ENCODE measurements at places on chromosomes 6 and 20.

DNA sequence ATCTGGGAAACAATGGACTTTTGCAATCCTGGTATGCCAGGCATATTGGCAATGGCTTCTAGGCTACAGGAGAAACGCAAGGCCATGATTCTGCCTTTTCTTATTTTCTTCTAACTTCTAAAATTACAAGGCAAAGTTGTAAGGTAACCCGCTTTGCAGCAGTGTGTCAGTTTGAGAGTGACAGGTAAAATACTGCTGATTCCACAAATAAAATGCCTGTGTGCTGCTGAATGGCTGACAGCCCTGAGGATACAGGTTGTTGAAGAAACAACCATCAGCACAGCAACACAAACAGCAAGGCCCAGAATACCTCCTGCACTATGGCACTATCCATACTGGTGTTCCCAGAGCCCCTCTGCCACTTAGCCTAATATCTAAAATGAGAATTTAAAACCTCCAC lies 37.1 kb downstream of the SLC17A1 start:
- DNase-seq, result no peak

- DNase-seq, result no peak
These were observed 470.0 kb downstream of the NKAIN2 start for GRCh38 chr6:124273701-124274100.

- DNase-seq, result no peak
These were observed 3.3 kb downstream of the ENTPD6 start for GRCh38 chr20:25198663-25199383.

- no peak for DNase-seq
These were observed 78.5 kb upstream of the SIRPA start for GRCh38 chr20:1816384-1817381.

DNA sequence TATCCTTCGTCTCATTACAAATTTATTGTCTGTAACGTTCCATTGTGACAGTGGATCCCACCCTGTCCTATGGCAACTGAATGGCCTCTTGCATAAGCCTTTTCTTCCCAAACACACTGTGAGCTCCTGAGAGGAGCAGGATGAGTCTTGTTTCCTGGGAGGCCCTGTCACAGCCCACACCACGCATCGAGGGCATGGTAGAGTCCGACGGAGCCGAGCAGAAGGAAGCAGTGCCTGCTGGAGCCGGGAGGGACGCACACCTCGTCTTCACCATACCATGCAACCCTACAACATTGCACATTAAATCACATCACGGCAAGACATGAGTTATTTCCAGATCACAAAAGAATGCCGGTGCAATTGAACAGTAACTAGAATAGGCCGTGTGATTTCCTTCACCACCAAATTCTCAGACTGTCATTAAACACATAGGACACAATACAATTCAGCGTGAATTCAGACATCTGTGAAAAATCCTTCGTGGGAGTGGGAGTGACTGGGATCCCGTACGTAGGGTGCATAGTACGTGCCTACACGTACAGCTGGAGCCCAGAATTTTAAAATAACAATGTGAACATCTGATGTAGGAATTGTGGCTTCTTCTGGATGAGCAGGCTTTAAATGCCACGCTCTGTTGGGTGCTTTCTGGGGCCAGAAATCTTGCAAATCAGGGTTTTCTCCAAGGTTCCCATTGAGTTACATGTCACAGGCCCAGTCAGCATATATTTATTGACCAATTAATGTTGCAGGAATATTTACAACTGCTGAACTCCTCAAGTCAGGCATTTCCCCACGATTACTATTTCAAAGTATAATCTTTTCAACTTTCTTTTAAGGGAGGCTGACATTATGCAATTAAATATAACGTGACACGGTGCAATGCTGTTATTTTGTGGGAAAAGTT lies 201.8 kb downstream of the TTLL2 start:
- no peak for DNase-seq

DNA sequence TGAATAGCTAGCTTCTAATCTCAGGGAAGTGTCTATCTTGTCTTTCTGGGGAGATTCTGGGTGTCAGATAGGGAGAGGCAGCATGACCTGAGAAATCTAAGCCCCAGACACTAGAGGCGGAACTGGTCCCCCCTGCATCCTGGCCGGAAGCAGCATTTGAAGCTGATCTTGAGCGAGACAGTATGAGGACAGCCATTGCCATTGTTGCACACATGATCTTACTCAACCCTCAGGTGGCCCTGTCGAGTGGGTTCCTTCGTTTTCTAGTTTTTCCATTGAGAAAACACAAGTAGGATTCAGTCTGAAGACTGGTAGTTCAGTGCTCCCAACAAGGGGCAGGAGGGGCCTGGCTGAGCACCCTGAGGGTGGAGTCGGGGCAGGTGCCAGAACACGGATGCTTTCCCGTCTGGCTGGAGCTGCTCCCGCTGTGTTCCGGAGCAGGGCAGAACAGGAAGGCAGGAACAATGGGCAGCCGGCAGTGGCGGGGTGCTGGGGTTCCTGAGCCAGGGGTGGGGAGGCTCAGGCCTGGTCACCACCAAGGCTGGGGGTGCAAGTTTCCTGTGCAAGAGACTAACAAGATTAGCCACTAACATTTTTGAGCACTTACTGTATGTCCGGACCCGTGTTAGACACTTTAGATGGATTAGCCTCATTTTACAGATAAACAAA lies 7.9 kb upstream of the SDCBP2 start:
- DNase-seq, result no peak

GRCh38 chr20:37670351-37670791 lies 23.5 kb upstream of the CTNNBL1 start:
- no peak for DNase-seq

DNA sequence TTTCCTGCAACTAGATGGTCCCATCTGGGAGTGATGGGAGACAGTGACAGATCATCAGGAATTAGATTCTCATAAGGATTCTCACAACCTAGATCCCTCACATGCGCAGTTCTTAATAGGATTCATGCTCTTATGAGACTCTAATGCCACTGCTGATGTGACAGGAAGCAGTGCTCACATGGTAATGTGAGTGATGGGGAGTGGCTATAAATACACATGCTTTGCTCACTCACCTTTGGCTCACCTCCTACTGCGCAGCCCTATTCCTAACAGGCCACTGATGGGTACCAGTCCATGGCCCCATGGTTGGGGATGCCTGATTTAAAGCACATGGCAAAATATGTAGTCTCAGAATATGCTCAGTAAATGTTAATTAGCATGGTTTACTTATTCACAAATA lies 80.6 kb upstream of the MBOAT1 start:
- no peak for DNase-seq

- DNase-seq, result no peak
These were observed 17.1 kb upstream of the FAM135A start for GRCh38 chr6:70396163-70396562.

DNA sequence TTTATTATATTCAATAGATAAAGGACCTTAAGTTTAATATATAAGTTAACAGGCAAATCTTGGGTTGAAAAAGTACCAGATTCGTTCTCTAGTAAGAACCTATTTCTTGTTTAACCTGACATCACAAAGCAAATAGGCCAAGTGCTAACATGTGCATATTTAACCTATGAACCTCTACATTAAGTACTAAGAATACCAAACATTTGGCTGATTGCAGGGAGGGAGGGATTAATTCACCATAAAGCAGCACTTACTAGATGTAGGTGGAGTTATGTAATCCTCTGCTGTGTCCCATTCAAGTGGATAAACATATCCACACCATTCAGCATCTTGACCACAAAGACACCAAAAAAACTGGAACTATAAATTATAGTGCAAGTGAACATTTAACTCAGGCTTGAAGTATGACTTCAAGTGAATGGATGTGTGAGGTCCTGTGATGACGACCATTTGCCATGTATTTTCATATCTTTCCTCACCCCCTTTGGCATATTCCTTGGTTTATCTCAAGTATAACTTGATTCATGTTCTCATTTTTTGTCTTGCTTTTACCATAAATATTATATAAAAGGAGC lies 10.2 kb downstream of the STX11 start:
- no peak for DNase-seq

DNA sequence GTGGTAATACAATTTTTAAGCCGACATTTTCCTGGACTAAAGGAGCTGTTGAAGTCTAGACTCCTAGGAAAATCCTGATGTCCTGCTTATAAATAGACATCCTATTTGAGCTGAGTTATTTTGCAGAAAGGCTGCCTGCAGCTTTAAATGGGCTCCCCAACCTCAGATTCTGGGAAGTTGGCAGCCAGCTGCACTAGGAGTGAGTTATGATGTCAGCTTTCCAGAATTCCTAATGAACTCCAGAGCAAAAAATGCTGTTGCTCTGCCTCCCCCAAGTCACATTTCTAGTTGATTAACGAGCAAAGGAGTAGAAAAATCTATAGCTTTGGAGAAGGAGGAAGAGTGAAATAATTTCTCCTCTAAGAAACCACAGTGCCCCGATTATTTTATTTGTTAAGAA lies 346.3 kb upstream of the SULF2 start:
- no peak for DNase-seq

DNA sequence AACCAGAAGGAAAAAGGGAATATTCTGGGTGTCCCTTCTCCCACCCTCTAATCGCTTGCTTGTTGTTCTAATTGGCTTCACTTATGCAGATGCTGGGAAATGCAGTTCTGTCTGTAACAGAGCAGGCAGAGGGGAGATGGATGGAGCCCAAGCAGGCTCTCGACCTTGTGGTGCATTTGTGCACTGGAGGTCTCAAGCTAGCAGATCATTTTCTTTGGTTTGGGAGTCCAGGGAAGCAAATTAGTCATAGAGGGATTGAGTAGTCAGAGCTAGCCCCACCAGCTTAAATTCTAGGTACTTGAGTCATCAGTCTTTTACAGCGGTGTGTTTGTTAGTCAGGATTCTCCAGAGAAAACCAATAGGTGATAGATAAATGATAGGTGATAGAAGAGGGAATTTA lies 234.7 kb upstream of the ECI2 start:
- DNase-seq, result no peak

DNA sequence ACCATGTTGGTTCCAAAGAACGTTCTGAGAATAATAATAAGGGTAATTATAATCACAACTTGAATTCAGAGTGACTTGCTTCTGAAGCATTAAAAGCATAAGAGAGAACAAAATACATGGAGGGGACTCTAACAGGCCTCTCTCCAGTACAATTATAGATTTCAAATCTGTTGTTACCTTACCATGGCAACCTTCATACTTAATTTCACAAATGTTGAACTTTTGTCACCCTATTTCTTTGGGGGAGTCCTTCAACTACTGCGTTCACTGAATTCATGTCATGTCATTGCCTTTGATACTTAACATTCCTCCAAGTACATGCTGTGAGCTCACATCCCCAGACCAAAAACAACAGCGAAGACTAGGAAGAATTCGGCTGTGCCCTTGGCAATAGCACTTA lies 104.0 kb downstream of the MKKS start:
- no peak for DNase-seq

GRCh38 chr20:1528811-1529210 lies 28.7 kb downstream of the SIRPD start:
- DNase-seq, result no peak

- DNase-seq, result no peak
These were observed 38.0 kb downstream of the CD164 start for GRCh38 chr6:109344226-109344625.

GRCh38 chr20:2237059-2237458 lies 58.7 kb upstream of the TGM3 start:
- no peak for DNase-seq

DNA sequence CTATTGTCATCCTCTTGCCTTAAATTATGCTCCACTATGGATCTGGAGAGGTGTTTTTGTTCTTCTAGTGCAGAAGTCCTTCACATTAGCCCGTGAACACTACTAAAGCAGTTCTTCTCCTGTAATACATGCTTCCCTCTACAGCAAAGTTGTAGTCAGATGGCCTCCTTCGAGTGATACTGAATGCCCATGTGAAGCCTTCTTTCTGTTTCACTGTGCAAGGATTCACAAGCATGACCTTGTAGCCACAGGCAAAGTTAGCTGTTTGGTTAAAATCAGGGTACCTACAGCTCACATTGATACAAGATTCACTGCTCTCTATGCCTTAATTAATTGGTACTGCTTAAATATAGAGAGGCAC lies 47.6 kb downstream of the ARHGAP18 start:
- no peak for DNase-seq

DNA sequence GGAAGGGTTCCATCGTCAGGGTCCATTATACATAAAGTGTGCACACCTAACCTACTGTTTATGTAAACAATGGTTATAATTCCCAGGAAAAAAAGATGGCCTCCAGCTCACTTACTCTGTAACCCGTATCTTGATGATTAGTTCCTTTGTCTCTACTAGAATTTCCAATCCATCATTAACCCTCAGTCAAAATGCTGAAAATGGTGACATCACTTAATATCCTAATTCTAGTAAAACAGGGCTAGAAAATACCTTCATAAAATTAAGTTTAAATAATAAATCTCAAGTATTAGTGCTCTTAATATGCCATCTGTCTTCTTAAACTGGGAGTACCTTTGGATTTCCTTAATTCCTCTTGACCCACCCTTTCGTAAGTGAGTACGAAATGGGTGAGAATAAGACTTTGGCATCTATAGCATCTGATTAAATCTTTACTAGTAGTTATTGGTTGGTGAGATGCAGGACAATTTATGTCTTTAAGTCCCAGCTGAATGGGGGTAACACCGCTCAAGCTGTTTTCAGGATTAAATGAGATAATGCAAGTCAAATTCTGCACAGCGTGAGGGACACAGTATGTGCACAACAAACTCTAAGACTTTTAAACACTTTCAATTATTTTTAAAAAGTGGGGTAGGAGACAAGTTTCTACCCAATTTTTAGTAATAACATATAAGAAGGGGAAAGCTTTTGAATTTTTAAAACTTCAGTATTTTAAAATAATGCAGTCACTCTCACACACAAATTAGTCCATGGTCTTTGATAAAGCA lies 1.6 kb downstream of the HMGN3 start:
- DNase-seq, result no peak

- no peak for DNase-seq
These were observed 161.2 kb downstream of the KLHL32 start for GRCh38 chr6:97085772-97086171.

DNA sequence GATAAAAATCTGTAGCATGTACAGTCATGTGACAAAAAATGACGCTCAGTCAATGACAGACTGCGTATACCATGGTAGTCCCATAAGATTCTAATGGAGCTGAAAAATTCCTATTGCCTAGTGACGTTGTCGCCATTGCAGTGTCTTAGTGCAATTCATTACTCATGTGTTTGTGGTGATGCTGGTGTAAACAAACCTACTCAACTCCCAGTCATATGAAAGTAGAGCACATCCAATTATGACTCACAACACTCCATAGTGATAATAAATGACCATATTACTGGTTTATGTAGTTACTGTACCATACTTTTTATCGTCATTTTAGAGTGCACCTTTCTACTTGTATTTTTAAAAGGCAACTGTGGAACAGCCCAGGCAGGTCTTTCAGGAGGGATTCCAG lies 45.0 kb downstream of the TFAP2A start:
- DNase-seq, result no peak

GRCh38 chr20:38685853-38686473 lies 38.3 kb upstream of the SLC32A1 start:
- no peak for DNase-seq

GRCh38 chr6:79005497-79005896 lies 72.6 kb downstream of the PHIP start:
- DNase-seq, result no peak

- no peak for DNase-seq
These were observed 577 bp upstream of the SLC24A3 start for GRCh38 chr20:19211661-19212468.

GRCh38 chr6:160756871-160757270 lies 54.8 kb downstream of the PLG start:
- DNase-seq, result no peak
